ENCODE measurements at places on chromosomes 5 and 9. TPM values are rescaled to one million over a fixed set of nuclear protein-coding genes. Genes with fewer than 3 reads are reported as not detected.

DNA sequence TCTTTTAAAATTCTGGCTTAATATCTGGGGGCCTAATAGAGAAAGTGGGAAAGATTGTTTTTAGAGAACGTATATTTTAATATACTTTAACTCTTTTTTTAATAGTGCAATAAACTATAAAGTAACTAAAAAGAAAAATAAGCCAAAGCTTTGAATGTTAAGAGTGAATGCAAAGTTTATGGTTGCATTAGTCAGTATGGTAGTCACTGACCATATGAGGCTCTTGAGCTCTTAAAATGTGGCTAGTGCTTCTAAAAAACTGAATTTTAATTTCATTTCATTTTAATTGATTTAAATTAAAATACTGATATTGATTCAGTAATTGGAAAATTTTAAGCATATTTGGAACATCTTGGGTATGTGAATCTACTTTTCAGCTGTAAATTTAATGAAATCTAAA, 310.7 kb downstream of the PJA2 start:
- DNase-seq, result no peak

PTGDS gene
- not detected for total RNA-seq

SEMA4D gene
- total RNA-seq, result 18.5 TPM

GRCh38 chr5:136174021-136174659, 18.8 kb downstream of the SMIM32 start:
- DNase-seq, result peak; percentile 70

DNA sequence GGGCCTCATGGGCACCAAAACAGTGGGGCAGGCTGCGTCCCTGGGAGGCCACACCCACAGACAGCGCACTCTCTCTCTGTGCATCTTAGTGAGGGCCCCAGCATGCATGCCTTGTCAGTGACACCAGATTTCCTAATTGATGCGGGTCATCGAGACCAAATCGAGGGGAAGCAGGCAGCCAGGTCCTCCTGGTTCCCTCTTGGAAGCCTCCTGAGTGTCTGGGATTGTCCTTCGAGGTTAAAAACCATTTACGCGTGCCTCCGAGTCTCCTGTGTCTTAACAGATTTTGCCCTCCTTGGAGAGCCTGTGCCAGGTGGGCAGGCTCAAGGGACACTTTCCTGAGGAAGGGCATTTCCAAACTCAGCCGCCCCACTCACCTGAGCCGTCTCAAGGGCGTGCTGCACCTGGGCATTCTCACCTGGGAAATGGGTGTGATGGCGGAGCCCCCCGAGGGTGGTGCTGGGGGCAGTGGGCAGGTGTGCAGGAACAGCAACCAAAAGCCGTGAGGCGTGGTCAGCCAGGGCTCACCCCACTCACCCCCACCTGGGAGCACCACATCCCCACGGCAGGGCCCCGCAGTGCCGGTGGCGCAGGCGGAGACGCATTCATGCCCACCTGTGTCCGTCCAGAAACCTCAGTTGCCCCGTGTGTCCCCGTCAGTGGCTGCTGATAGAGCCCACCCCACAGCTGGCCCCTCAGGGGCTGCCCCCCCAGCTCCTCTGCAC, 2.7 kb downstream of the SLC6A19 start:
- DNase-seq, result no peak

SPATA6L gene
- 6.3 TPM for total RNA-seq

- peak; percentile 45 for DNase-seq
These were observed 41.0 kb downstream of the ESM1 start for GRCh38 chr5:54944364-54944763.

LTC4S gene
- not detected for total RNA-seq

- DNase-seq, result no peak
These were observed 182.6 kb downstream of the FBXL7 start for GRCh38 chr5:15682566-15682965.

SV2C gene
- 0.05 TPM for total RNA-seq

DNA sequence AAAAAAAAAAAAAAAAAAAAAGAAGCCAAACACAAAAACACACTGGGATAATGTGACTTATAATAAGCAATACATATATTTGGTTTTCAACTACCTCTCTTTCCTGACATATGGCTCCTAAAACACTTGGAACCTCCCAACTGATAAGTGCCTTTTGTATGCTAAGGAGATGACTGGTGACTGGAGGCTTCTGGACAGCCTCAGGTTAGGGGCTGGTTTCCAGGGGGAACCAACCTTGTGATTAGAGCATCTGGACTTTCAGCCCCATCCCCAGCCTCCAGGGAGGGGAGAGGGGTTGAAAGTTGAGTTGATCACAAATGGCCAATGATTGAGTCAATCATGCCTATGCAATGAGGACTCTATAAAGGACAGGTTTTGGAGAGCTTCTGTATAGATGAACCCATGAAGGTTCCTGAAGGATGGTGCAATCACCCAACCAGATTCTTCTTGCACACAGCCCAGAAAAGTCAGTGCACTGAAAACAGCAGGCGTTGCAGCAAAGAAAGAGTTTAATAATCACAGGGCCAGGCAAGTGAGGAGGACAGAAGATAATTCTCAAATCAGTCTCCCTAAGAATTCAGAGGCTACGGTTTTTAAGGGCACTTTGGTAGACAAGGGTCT, 276.7 kb downstream of the AUH start:
- no peak for DNase-seq
